ENCODE measurements at places on chromosomes 6 and 20.

GRCh38 chr20:5969940-5970339 lies 19.5 kb downstream of the MCM8 start:
- DNase-seq, result no peak

- peak; percentile 73 for DNase-seq
Measured at GRCh38 chr6:10970731-10971130, 73.4 kb downstream of the ELOVL2 start.

- DNase-seq, result no peak
Measured at GRCh38 chr20:46229478-46230105, 78.7 kb downstream of the CDH22 start.

DNA sequence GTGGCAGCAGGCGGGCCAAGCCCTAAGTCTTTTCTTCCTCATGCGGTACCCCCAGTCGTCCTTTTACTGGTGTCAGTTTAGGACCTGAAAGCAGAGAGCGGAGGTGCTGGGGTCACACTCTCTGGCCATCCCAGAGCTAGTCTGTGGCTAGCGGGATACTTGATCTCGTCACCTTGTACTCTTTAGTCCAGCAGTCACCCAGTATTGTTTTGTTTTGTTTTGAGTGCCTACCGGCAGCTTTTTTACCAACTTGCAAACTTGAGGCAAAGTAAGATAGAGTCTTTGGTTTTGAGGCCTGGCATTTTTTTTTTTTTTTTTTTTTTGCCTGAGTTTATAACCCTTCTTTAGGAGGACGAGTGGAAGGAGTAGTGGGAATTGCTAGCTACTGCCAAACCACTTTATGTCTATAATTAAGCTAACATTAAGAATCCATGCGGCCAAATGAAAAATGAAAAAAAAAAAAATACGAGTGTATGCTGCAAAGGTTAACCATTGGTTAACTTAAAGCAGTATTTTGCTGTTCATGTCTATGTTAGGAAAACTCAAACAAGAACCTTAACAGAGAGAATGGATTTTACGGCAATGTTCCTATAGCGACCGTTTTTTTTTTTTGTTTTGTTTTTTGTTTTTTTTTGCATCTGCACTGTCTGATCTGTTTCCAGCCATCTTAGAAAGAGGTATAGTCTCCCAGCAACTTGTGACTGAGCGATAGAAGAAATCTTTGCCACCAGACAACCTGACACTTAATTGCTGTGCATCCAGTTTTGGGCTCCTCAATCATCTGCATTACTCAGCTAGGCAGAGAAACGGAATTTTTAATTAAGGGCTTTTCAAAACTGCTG lies 56.9 kb downstream of the FAM217A start:
- DNase-seq, result peak; percentile 39

GRCh38 chr6:101847690-101848089 lies 454.2 kb downstream of the GRIK2 start:
- no peak for DNase-seq

GRCh38 chr20:44437497-44437896 lies 38.2 kb upstream of the TTPAL start:
- DNase-seq, result no peak

GRCh38 chr6:143169440-143169839 lies 108.8 kb downstream of the AIG1 start:
- no peak for DNase-seq

DNA sequence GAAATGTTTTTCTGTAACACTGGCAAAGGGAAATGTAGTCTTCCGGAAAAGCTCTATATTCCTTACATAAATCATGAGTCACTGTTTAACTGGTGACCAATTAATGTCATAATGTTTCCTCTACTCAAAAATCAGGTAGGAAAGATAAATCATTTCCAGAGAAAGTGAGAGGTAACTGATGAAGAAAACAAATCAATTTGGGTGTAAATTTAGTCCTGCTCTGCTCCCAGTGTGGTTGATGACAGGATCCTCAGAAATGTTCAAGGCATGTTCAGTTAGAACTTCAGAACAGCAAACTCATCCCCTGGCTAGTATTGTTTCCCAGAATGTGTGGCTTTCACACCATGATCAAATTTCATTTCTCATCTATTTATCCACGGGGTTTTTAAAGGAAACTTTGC lies 38.8 kb upstream of the SPACA1 start:
- no peak for DNase-seq

- DNase-seq, result no peak
Measured at GRCh38 chr6:25537349-25538018, 114.5 kb upstream of the SCGN start.

DNA sequence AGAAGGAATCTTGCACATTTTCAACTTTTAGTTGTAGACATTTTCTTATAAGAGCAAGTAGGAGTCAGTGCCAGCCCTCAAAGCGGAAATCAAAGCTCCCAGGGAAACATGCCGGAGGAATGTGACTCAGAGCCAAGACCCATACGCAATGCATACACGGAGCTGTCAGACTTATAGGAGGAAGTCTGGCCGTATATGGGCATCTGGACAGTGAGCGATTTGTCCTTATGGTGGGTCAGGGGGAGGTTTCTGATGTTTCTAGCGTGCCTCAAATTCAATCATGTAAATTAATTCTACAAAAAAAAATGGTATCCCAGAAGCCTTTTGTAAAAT lies 3.6 kb upstream of the CCN2 start:
- DNase-seq, result peak; percentile 95

DNA sequence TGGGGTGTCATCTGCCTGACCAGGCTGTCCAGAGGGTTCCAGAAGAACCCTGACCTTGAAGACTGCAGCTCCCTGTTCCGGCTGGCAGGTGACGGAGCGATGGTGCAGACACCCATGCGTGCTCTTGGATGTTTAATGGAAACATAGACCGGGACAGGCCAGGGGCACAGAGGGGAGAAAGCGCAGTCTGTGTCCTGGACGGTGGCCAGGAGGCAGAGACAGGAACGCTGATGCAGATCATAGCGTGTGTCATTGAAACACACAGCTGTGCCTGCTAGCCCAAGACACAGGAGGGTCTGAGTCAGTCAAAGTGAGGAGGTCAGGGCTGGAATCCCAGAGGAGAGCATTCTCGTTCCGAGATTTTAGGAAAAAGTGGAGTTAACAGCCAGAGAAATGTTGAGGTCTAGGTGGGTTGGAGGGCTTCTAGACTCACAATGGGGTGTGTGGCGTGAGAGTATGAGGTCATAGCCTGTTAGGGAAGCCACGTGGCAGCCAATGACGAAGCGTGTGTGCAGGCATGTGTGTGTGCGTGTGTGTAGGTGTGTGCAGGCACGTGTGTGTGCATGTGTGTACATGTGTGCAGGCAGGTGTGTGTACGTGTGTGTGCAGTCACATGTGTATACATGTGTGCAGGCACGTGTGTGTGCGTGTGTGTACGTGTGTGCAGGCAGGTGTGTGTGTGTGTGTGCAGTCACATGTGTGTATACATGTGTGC lies 167.0 kb downstream of the ERMARD start:
- no peak for DNase-seq

DNA sequence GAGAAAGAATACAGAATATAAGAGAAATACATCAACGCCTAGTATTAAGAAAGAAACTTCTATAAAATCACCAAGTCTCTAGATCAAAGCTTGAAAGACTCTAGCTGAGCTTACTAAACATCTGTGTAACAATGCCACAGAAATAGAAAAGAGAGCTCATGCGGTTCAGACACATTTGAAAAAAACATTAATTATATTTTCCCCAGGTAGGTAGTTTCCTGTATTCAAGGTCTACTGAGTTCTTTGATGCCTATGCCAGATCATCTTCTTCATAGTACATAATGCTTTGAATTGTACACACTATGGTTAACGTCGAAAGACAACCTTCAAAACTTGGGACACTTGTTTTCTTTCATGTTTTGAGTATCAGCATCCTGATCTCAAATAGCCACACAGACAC lies 11.3 kb downstream of the MOXD1 start:
- no peak for DNase-seq

DNA sequence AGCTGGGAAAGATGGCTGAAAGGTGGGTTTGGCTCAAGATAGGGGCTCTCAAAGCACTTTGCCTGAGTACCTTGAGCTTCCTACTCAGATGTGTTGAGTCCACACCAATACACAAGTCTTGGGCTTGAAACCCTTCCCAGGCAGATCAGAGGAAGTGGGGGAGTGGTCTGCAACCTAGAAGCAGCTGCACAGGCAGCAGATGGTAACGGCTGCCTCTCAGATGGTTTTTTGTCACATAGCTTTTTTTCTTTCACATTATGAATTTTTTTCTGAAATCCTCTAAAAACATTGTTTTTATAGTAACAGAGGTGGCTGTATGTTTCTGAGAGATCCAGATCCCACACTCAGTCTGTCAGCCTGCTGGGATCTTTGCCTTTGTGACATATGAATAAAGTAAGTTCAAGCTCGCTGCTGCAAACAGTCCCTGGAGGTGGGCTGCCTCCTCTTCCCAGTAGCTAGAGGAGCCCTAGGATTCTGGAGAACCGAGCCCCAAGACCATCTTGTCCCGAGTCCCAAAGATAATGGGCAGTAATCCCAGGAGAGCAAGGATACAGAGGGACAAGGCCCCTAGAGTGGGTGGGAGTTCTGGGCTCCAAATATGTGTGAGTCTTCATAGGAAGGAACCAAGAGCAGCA lies 97.1 kb upstream of the TOP1 start:
- no peak for DNase-seq

- no peak for DNase-seq
Measured at GRCh38 chr6:93418033-93418407, 1.3 kb downstream of the EPHA7 start.

Data from EL (cell line).